Stimulated activated CD4-positive, alpha-beta T cell treated with anti-CD3 and anti-CD28 coated beads, TNF-alpha, amount 100 ng/mL, for 1 hour (primary cell): ENCODE measurements at places on chromosomes 12 and 14.

- DNase-seq: no peak
These were observed 274.2 kb downstream of the SSPN start for GRCh38 chr12:26469421-26470180.

GRCh38 chr12:116045150-116045549 lies 232.3 kb downstream of the MED13L start:
- no peak for DNase-seq

DNA sequence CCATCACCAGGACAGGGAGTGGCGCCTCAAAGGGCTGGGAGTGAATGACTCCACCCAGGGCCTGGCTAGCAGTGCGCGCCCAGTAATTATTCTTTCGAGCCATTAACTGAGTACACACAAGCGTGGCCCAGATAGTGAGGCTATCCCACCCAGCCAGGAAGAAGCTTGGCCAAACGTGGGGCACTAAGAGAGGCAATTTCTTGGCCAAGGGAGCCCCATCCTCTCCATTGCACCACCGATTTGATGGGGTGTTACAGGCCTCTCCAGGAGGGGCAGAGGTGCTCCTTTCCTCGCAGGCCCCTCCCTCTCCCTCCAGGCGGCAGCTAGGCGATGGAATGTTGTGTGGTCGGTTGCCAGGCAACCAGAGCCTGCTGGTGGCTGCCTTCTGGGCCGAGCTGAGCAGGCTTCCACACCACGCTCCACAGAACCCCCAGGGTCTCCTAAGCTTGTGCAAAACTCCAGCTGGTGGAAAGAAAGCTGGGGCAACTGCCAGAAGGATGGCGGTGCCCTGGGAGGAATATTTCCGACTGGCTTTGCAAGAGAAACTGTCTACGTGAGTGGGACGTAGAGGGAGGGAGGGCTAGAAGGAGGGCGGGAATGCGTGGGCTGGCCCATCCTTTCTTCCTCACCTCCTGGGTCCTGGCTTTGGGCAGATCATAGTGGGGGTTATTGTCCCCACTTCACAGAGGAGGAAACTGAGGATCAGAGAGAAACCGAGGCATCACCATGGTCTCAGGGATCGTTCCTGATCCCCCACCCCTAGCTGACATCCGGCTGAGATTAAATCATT lies at the start of gene CFAP73:
Gene CFAP73, plus strand, starts transcription at position 364 of the 790 bp plus-strand sequence. Its CDS starts 134 bp downstream, at position 498.
- DNase-seq: no peak

GRCh38 chr12:104604070-104604994 lies 147.6 kb downstream of the CHST11 start:
- DNase-seq: no peak

DNA sequence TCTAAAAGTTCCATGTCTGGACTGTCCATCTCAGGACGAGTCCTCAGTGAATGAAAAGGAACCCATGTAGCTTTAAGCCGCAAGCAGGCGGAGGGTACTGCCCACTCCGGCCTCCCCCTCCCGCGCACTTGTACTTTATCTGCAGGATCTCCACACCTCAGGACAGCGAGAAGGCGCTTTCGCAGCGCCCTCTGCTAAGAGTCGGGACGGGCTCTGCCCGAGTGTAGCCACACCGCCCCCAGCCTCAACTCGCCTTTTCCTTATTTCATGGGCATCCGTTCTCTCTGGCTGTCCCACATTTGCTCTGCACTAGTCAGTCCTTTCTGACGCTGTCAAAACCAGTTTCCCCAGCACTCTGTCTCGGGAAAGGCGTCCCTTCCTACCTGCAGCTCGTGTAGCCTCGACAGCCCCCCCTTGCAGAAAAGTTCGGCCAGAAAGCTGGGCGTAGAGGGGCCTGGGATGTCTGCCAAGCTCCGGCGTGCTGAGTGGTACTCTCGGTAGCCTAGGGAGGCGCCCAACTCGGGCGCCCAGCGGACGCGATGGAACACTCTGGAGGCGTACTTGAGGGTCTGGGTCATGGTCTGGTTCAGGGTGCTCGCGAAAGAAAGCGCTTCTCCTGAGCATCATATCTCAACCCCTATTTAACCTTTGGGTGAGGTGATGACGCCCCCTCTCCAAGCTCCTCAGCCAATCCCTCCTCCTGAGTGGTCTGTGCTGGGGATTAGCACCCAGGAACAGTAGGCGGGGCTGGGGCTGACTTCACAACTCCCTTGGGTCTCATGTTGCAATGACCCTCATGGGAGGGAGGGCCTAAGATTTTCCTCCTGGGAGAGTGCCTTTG lies at the start of gene CYP27B1:
Gene CYP27B1, minus strand, starts transcription at position 615 of the 841 bp plus-strand sequence. Its CDS starts 37 bp downstream, at position 578.
- DNase-seq: no peak

DNA sequence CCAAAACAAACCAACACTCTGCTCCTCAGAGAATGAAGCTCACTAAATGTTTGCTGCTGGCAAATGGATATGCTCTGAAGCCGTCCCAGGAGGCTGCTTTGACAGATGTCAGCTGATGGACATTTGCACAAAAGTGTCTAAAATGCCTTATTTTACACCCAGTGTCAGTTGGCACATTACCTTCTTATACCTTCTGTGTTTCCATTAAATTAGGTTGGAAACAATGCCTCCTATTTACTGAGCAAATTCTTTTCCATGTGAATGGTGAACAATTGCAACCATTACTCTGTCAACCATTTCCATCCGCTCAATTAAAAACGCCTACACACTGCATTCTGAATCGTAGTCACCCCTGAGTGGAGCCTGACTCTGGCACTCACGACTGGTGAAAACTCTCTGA lies 1679.9 kb upstream of the FLRT2 start:
- DNase-seq: no peak

GRCh38 chr12:109330282-109331230 lies 17.1 kb upstream of the MYO1H start:
- no peak for DNase-seq

DNA sequence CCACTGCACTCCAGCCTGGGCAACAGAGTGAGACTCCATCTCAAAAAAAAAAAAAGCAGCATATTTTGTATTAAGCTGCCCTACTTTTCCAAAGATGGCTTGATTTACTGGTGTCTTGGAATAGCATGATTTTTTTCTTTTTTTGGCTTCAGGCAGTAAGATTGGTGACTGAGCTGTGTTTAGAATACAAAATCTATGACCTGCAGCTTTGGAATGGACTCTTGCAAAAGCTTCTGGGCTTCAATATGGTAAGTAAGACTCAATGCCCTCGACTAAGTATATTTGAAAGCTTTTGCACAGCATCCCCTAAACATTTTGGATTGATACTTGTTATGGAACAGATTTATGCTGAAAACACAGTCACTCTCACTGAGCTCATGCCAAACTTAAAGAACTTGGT lies 87.8 kb downstream of the KNTC1 start:
- DNase-seq: no peak

DNA sequence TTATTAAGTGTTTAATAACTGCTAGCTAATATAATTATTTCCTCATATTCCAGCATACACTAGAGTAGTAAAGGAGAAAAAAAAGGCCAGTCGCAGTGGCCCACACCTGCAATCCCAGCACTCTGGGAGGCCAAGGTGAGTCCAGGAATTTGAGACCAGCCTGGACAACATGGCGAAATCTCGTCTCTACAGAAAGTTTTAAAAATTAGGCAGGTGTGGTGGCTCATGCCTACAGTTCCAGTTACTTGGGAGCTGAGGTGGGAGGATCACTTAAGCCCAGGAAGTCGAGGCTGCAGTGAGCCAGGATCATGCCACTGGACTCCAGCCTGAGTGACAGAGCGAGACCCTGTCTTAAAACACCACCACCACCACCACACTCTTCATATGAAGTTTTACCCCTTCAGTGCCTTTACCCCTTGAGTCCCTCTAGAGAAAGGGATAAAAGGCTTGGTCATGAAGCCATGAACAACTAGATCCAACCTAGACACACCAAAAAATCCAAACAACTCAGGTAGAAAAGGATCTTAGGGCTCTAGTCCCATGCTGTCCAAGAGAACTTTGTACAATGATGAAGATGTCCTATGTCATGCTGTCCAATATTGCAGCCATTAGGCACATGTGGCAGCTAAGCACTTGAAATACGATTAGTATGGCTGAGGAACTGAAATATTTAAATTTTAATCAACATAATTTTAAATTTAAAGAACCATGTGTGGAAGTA lies 29.6 kb downstream of the ATXN2 start:
- DNase-seq: no peak

DNA sequence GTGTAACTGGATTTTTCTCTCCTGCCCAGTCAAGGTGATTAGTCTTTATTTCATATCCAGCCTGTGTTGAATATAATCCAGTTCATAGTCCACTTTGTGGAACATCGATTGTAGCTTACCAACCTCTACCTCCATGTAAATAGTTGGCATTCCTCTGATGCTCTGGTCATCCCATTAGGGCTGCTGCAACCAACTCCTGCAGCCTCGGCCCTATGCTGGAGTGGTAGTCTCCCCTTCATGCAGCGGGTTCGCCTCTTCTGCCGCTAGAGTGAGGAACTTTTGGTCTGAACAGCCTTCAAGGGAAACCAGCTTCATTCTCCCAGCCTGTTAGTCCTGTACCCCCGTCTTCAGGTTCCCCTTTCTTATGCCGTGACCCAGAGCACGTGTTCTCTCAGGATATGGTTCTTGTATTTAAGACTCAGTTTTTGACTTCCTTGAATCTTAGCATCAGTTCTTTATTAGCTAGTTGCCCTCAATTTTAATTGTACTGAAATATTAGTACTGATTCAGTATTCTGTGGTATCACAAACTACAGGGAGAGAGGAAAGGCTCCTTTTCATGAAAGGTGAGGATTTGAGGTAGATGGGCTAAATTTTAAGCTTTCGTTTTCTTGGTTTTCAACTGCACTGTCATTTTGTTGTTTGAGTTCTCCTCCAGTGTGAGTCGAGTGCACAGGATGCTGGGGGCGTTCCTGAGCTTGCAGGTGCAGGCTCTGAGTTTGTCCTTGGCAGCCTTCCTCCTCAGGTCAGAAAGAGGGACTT lies 33.2 kb downstream of the ZNF664 start:
- no peak for DNase-seq

GRCh38 chr12:72491426-72491825 lies 219.3 kb downstream of the TRHDE start:
- DNase-seq: no peak

GRCh38 chr12:88650715-88651114 lies 70.4 kb upstream of the KITLG start:
- DNase-seq: no peak

- DNase-seq: no peak
These were observed 80.6 kb upstream of the DICER1 start for GRCh38 chr14:95237958-95238340.
